M059J (cell line): ENCODE measurements at places on chromosomes 11 and 22.
A peak's percentile ranks its signal among the peaks of the same experiment; 100 is the strongest.

- DNase-seq = no peak
Measured at GRCh38 chr11:12154871-12155668, 44.7 kb downstream of the MICAL2 start.

- peak; percentile 38 for DNase-seq
Measured at GRCh38 chr11:77821349-77821851, 456 bp downstream of the AAMDC start.

- no peak for DNase-seq
Measured at GRCh38 chr11:18501629-18502028, 25.1 kb downstream of the TSG101 start.

- peak; percentile 47 for DNase-seq
Measured at GRCh38 chr11:59778122-59778521, 22.9 kb downstream of the STX3 start.

DNA sequence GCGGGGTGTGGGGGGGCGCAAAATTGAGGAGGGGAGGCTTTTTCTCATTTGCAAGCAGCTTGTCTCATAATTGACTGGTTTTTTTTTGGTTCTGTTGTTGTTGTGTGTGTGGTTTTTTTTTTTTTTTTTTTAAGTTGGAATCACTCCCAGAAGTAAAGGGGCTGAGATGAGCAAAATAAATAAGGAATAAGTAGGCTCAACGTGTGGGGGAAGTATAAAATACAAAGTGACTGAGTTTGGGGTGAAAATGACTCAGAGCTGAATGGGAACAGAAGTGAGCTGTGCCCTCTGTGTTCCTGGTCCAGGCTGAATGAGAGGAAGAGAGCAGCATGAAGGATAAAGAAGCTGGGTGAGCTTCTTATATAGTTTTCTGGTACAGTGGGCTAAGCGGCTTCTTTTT, 90.0 kb downstream of the GRIK4 start:
- peak; percentile 74 for DNase-seq

- DNase-seq = no peak
Measured at GRCh38 chr11:14299921-14300320, 59.1 kb downstream of the RRAS2 start.

DNA sequence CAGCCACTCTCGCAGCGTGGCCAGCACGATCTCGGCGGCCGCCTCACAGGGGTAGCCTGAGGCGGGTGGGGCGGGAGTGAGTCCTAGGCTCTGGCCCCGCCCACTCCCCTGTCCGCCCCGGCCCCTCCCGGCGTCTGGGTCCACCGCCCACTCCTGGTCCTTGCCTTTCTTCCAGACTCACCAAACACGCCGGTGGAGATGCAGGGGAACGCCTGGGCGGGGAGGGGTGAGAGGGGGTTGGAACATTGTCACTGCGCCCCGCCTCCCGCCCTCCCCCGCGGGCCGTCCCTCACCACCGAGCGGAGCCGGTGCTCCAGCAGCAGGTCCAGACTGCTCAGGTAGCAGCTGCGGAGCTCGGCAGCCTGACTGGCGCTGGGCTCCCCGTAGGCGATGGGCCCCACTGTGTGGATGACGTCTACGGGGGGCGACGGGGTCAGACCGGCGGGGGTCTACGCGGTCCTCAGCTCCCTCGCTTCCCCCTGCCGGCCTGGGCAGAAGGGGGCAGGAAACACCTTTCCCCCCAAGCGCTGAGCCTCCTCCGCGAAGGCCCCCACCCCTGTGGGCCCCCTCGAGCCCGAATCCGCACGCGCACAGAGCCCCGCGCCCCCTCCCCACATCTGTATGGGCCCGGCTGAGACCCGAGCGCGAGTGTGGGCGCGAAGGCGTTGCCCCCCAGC, 13.2 kb downstream of the OTUB1 start:
- DNase-seq = no peak

GRCh38 chr11:61587541-61587941, 6.7 kb upstream of the SYT7 start:
- DNase-seq = peak; percentile 24
